RWPE1 (cell line): ENCODE measurements at places on chromosomes 4 and X.

DNA sequence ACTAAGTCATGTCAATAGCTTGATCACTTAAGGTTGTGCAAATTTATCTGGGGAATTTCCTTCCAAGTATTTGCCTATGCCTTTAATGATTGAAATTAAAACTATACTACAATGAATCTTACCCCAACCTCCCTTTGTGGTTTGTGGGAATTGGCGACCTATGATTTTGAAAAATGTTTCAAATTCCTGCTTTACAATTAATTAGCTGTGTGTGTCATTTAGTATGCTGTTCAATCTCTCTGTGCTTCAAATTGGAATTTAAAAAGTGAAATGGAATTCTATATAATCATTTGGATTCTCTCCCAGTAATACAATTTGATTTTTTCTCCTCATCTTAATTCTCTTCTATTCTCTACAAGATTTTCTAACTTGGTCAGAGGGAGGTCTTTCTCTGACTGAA lies 2319.5 kb downstream of the ARAP2 start:
- no peak for DNase-seq

GRCh38 chr4:4260185-4260751 lies 12.2 kb upstream of the TMEM128 start:
- DNase-seq = peak; percentile 62

DNA sequence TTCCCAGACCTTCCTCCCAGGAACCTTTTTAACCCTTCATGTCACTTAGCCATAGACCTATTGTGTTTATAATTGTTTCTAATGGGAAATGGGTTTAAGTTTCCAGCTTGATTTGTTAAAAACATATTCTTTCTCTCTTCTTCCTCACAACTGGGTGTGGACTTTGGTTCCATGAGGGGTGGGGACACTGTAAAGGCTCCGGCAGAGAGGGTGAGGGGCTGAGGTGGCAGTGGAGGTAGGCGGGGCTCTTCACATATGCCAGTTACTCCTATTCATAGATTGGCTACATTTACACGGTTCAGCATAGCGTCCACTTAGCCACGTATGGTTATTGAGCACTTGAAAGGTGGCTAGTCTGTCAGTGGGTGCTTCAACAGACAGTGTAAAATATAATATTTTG lies 7.8 kb downstream of the INTS6L start:
- no peak for DNase-seq

- no peak for DNase-seq
These were observed 32.2 kb downstream of the ATG4A start for GRCh38 chrX:108123591-108124366.

DNA sequence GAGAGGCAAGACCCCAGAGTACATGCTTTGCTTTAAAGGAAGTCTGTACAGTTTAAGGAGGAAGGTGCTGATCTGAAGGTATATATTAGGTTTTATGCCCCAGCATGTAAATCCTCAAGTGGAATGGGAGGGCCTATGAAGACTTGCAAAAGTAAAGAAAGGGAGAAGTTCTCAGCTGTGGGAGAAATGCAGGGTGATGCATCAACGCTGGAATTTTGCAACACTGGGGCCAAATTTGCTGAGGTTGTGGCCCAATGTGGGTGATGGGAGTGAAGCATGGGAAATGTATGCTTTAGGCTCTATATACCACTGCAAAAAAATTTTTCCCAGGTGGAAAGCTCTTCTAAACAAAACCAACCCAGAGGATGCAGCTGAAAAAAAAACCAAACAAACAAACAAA lies 33.8 kb upstream of the GPR174 start:
- DNase-seq = no peak
